ENCODE measurements at places on chromosomes 7 and 10.

- DNase-seq, result peak; percentile 59
Observed at GRCh38 chr7:45136106-45137060, 21.2 kb upstream of the RAMP3 start.

DNA sequence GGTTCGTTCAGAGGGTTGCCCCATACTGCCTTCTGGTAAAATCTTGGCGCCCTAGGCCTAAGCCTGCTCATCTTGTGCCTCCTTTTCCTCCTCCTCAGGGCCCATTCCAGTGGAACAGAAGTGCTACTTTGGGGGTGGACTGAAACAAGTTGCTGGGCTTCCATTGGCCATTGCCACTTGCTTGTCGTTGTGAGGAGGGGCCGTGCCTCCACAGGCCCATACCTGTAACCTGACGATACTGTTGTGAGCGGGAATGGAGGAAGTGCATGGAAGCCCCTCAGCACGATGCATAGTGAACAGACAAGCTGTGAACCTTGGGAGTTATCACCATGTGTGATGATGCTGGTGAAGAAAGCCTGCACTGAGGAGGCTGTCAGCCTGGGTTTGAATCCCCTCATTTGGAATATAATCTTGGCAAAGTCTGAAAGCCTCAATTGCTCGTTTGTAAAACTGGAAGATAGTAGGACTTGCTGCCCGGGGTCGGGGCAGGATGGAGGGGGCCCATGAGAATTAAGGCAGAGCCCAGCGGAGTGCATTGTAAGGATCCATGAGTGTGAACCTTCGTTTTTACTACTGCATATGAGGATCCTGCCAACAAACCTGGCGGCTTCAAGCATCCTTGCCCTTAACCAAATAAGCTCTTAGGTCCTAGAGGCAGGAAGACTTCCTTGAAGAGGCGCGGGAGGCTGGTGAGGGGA, 671 bp upstream of the PAPSS2 start:
- DNase-seq, result no peak

- peak; percentile 54 for DNase-seq
Observed at GRCh38 chr7:75638594-75639070, 100.1 kb downstream of the HIP1 start.

- no peak for DNase-seq
Observed at GRCh38 chr10:99685597-99685967, 26.3 kb downstream of the ENTPD7 start.

- no peak for DNase-seq
Observed at GRCh38 chr10:21402606-21403083, 122.8 kb downstream of the SKIDA1 start.

Measured in 8988T (cell line).